ENCODE measurements at places on chromosomes 2 and 18.

GRCh38 chr2:101796825-101797600, 99.5 kb downstream of the MAP4K4 start:
- no peak for DNase-seq

DNA sequence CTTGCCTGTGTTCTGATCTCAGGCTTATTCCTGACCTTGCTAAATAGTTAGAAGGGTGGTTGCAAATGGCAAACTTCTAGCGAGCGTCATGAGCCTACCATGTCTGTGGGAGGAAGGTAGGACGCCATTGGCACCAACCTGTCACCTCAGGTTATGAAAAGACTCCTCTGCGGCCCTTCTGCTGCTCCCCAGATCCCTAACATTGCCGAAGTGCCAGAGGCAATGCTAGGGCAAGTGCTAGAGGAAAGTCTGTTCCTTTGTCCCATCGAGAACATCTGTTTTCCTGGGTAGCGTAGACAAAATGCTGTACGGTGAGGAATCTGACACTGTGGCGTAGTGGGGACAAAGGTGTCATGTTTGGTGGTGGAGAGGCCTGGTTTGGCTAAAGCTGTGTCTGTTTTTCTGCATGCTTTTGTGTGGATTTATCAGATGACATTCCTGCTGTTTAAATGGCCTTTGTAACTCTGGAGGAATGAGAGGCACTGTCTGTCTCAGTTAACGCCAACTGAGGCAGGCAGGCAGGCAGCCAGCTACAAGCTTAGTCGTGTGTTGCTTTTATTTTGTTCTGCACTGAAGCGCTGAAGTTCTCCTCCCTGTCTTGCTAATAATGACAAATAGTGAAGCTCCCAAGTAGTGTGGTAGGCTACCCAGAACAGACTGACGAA, 94.1 kb downstream of the PRPF40A start:
- DNase-seq: no peak

- no peak for DNase-seq
Observed at GRCh38 chr2:96325884-96326255, 753 bp downstream of the ITPRIPL1 start.

DNA sequence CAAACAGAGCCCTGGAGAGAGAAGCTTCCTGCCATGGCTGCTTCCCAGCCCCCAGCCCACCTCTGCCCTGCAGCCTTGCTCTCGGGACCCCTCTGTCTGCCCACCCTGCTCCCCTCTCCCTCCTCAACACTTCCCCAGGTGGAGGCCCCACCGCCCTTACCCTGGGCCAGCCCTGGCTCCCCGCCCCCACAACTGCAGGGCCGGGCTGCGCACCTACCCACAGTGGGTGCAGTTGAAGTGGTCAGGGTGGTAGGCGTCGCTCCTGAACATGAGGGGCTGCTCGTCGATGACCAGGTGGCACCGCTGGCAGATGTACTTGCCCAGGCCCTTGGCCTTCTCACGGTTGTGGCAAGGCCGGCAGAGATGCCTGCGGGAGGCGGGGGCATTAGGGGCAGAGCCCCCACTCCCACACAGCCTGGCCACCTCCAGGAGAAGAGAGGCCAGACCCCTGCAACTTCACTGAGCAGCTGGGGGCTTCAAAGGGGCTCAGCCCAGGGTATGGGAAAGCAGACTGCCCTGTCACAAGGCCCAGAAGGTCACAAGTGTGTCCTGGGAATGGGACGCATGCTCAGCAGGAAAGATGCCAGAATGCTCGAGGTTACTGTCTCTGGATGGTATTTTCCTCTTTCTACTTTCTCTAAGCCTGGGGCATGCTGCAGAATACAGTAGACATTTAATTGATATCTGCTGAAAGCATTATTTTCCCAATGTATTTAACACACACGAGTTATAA, 3.1 kb upstream of the GPR17 start:
- no peak for DNase-seq

DNA sequence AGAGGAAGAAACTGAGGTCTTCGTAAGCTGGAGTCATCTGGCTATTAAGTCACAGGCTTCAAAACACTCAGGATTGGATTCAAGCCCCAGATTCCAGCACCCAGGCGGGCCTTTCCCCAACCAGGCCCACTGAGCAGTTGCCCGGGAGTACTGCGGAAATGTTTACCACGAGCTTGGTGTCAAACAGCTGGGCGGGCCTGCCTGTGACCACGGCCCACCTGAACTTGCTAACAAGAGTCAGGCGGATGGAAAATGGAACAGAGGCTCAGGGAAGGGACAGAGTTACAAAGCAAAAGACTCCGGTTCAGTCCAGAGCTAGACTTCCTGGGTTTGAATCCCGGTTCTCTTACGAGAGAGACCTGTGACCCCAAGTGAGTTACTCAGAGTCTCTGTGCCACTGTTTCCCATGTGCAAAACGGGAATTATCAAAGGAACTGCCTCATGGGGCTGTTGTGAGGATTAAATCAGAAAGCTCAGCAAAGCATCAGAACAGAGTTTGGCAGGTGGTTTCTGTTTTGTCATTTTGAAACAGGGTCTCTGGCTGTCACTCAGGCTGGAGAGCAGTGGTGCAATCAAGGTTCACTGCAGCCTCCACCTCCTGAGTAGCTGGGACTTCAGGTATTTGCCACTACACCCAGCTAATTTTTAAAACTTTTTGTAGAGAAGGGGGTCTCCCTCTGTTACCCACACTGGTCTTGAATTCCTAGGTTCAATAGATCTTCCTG, 49.0 kb upstream of the TFCP2L1 start:
- no peak for DNase-seq

DNA sequence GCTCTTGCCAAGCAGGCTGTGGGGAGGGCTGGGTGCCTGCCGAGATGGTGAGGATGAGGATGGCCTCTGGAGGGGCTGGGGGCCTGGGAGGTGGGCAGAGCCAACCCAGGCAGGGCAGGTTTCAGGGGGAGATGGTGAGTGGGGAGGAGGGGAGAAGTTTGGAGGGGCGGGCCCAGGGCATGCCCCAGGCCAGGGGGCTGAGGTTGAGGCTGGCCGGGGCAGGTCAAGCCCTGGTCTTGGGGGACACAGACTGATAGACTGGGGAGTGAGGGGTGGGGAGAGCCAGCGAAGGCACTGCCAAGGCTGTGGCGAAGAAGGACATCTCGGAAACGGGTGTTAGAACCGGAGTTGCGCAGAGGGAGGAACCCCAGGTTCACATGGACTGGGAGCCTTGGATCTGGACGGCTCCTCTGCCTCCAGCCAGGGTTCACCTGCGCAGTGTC, 12.6 kb downstream of the CAPN10 start:
- no peak for DNase-seq

DNA sequence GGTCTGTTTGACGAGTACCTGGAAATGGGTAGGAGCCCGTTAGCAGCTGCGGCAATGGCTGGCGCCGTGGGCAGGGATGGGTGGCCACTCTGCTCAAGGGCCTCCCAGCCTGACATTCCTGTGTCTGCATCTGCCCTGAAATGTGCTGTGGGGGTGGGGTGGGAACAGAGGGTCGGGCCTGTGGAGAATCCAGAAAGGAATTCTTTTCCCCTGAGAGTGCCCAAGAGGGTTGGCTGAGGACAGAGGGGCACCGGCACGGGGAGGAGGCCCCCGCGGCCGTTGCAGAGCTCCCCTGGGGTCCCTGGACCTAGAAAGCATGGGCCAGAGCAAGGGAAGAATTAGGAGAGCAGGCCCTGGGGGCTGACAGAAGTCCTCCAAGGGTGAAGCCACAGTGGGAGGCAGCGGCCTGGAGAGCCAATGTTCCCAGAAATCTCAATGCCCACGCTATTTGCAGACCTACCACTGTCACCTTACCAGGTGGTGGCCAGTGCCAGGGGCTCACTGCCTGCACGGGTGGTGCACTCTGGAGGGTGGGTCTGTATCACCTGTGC, 27.8 kb downstream of the ANO7 start:
- no peak for DNase-seq

- peak; percentile 21 for DNase-seq
Observed at GRCh38 chr2:203534621-203535077, 452 bp downstream of the RAPH1 start.

DNA sequence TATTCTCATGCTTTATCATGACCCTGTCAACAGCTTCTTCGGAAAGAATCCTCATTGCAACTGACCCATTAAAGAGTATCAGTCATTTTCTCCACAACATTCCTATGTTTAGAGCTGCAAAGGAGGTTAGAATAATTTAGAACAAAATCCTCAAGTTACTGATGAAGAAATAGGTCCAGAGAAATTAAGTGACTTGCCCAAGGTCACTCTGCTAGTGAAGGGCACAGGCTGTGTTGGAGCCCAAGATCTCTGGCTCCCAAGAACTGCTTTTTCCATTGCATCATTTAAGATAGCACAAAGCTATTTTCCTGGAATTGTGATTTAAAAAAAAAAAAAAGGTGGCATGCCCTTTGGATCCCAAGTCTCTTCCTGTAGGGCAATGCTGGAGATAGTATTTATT, 9.6 kb downstream of the IRS1 start:
- DNase-seq: no peak

DNA sequence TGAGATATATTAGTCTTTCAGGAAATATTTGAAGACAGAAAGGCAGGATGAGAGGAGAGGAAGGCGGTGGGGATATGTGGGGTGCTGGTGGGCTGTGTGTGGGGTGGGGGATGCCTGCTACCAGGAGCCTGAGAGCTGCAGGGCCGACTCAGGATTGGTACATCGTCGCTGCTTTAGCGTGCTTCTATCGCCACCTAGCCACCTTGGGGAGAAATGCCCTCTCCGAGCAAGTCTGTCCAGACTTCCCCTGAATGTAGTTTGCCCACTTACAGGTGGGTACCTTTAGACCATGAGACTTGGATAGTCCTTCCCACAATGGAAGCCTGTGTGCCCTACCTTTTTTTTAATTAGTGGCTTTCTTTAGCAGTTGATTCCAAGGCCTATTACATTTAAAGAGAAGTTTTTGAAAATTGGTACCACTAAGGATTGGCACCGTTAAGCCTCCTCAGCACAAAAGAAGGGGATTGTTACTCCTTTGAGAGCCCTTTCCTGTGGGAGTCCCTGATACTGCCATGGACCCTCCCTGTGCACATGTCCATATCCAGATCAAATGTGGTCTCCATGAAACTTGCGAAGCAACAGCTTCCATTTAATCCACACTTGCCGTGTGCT, 114.1 kb upstream of the NDUFV2 start:
- DNase-seq: peak; percentile 60

DNA sequence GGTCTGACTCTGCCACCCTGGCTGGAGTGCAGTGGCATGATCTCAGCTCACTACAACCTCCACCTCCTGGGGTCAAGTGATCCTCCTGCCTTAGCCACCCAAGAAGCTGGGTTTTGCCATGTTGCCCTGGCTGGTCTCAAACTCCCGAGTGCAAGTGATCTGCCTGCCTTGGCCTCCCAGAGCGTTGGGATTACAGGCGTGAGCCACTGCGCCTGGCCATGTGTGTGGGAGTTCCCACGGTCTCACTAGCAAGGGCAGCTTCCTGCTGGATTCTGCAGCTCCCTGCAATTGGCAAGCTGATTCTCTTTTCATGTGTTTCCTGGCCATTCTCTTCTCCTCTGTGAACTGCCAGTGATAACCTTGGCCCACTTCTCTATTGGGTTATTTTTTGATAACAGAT, 84.0 kb downstream of the USP40 start:
- no peak for DNase-seq

GRCh38 chr18:49547701-49548100, 14.2 kb upstream of the LIPG start:
- DNase-seq: no peak

DNA sequence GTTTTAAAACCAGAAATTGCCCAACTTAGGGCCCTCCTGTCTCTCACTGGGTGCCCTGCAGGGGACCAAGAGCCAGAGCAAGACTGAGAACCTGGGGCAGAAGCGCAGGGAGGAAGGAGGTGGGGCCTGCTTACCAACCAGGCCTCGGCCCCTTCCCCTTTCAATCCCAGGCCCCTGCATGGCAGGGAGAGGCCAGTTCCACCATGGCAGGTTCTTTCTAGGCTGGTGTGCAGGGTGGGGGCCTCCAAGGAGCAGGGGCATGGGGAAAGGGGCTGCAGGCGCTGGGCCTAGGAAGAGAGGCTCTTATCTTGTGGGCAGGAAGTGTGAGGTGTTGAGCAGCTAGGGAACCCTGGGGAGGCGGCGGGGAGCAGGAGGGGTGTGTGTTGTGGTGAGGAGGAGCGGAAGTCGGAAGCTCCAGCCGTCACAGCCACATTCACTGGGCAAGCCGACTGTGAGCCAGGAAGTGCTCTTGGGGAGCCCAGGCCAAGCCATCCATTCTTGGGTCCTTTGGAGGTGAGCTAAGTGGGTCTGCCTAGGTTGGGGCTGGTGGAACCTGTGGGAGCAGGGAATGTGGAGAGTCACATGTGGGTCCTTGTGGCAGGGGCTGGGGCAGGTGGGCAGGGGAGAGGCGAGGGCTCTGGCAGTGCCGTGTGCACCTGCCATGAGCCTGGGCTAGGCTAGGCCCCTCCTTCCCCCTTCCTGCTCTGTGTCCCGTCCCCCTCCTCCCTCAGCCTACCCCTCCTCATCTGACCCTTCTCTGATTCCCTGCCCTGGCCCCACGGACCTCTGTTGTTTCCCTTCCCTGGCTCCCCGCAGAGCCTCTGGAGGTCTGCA, at the start of gene PSD4:
Gene PSD4 (plus strand): TSS at position 430 of the 834 bp plus-strand sequence. CDS start 8,486 bp downstream, outside the sequence.
- DNase-seq: no peak

DNA sequence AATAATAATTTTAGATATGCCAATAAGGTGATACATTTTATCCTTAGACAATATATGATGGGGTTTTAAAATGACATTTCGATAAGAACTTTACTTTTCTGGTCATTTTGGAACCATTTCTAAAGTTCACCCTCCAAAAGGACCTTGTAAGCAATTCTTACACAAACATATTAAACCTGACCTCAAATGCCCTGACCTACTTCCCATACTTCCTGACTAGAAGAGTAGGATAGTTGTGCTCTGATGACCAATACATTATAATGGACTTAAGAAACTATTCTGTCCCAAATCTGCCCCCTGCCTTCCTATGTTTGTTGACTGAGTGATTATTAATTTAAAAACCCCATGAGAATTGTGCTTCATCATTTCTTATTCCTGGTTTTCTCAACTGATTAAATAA, 24.6 kb downstream of the GCA start:
- no peak for DNase-seq

GRCh38 chr18:69208545-69208944, 192.1 kb upstream of the DOK6 start:
- no peak for DNase-seq

- no peak for DNase-seq
Observed at GRCh38 chr18:37630334-37630733, 64.7 kb upstream of the CELF4 start.

DNA sequence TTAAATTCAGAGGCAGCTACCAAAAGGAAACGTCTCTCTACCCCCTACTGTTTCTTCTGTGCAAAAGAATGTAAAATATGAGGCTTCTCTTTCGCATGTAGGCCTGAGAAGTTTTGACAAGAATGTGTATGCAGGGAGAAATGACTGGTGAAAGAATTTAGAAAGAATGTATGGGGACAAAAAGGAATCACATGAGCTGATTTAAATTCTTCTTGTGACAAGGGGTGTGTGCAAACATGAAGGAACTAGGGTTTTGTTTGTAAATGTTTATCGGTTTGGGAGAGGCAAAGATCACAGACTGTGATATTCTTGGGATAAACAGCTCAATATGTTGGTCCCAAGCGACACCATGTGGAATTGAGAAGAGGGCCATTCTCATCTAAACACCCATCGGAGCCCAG, 345.2 kb upstream of the VRK2 start:
- DNase-seq: peak; percentile 17

Data from LHCN-M2 (cell line).